Posterior cingulate gyrus (tissue), 11 donors: ENCODE measurements at places on chromosomes 16 and 17.
A peak's percentile ranks its signal among the peaks of the same experiment; 100 is the strongest.

GRCh38 chr17:75681289-75681688, 14.2 kb downstream of the SAP30BP start:
- DNase-seq = no peak

- no peak for DNase-seq
Observed at GRCh38 chr17:5133311-5133710, 17.5 kb downstream of the USP6 start.

DNA sequence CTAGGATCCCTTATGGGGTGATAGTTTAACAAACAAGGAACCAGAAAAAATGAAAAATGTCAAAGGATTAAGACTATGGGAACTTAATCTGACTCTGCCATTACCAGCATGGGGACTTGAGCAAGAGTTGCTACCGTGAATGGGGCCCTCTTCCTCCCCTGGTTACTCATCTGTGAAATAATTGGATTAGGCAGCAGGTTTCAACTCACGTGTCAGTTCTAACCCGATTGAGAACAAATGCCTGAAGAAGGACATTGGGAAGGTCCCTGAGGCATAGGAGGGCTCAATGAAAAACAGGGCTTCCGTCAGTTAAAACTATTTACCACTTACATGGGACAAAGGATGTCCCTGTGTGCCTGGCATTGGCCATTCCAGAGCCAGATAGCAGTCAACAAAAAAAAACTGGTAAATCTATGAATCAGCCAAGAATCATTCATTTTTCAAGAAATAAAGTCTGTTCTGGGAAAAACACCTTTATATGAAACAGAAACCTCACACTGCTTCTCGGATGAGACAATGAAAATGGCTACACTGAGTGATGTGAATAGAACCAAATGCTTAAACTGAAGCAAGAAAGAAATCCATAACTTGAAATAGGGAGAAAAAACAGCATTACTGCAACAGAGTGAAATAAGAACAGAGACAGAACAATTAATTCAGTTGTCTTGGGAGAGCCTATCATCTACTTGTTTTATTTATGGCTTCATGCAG, 104.3 kb downstream of the ADAMTS18 start:
- no peak for DNase-seq

DNA sequence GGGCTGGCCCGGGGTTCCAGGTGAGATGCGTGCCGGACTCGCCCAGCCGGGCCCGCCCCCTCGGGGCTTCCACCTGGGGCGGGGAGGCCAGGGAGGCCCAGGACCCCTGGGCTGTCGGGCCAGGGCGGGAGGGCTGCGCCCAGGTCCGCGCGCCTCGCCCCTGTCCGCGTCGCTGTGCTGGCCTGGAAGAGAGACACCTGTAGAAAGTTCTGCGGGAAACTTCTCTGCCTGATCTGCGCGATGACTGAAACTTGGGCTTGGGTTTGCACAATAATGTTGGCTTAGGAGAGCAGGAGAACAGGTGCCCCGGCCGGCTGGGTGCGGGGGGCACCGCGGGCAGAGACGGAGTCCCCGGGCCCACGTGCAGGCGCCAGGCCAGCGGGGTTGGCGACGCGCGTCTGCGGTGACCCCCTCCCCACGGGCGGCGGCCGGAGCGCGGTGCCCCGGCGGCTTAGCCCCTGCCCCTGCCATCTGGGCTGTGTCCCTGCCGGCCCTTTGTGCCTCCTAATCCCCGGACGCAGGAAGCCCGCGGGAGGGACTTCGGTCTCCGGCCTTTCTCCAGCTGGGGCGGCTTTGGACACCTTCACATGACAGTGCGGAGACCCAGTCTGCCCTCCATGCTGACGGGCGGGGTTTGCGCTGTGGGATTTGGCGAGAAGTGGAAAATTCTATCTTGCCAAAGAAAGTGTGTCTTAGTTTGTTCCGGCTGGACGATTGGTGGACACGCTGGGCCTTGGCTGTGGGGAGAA, 483 bp downstream of the LLGL2 start:
- no peak for DNase-seq

GRCh38 chr16:86952769-86953168, 364.4 kb downstream of the C16orf95 start:
- DNase-seq = no peak

DNA sequence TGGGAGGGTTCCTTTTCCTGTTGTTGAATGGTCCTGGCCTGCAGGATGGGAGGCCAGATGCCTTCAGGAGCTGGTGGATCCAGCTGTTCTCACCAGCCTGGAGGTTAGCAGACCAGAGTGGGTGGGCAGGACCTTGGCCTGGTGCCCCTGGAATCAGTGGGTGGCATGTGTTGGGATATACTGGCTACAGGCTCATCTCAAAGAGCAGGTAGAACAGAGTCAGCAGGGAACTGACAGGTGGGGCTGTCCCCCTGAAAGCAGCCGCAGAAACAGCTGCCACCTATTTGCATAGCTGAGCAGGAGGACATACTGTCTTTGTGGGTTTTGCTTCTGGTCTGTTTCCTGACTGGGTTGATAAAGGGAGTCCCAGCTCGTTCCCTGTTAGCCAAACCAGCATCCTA, 144.1 kb downstream of the RAB11FIP4 start:
- DNase-seq = peak; percentile 68

DNA sequence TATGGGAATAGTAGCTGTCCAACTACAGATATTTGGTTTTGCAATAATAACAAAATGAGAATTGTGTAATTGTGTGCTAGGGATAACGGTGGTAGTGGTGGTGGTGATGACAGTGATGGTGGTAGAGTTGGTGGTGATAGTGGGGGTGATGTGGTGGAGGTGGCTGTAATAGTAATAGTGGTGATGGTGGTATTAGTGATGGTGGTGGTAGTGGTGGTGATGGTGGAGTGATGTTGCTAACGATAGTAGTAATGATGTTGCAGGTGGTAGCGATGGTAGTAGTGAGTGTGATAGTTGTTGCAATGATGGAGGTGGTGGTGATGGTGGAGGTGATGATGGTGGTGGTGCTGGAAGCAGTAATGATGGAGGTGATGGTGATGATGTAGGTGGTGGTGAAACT, 94.4 kb downstream of the HS3ST3B1 start:
- no peak for DNase-seq

- no peak for DNase-seq
Observed at GRCh38 chr16:30151091-30151490, 28.1 kb upstream of the MAPK3 start.

DNA sequence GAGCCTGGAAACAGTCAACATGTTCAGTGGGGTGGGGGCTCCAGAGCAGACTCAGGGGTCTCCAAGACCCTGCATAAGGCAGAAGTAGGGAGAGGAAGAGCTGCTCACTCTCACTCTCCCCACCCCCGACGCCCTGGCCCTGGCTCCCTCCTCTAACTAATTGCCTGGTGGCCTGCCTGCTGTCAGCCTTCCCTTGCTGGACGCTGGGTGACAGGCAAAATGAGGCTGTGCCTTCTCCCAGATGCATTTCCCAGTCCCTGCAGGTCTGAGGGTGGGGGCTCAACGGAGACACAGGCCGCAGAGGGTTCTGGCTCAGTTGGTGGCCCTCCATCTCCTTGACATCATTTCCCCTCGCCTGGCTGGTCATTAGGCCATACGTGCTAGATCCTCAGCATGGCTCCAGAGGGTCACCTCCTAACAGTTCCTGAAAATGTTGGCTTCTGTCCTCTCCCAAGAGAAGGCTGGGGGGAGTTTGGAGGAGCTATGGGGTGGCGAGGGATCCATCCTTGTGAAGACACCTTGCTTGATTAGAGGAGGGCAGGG, 1.4 kb downstream of the FMNL1 start:
- DNase-seq = peak; percentile 68

GRCh38 chr16:77574867-77575624, 140.2 kb upstream of the ADAMTS18 start:
- no peak for DNase-seq
